ENCODE measurements at places on chromosomes 16 and 17. TPM values are rescaled to one million over a fixed set of nuclear protein-coding genes. Genes with fewer than 3 reads are reported as not detected.

CLEC18A gene
- 0.53 TPM for total RNA-seq

MT4 gene
- not detected for total RNA-seq

CPNE7 gene
- total RNA-seq = 0.72 TPM

ATP6V0A1 gene
- total RNA-seq = 8.3 TPM

WNT9B gene
- not detected for total RNA-seq

KRTAP9-7 gene
- not detected for total RNA-seq

ZFP90 gene
- 23.5 TPM for total RNA-seq

DNA sequence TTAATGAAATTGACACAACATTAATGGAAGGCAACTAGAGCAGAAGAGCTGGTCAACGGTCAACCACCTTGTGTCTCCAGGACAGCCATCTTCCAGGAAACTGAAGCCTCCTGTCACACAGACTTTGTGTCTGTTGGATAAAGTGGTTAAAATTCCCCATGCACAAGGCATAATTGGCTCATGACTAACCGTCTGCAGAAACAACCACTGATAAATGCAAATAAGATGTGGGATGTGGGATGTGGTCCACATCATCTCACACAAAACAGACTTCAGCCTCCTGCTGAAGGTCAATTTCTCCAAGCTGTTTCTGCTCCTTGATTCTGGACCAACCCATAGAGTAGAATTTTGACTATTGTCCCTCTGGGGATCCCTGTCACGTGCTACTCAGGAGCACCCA, 26.9 kb upstream of the XYLT1 start:
- no peak for DNase-seq

GRCh38 chr17:51745993-51746392, 412.5 kb downstream of the CA10 start:
- DNase-seq = no peak

- DNase-seq = no peak
These were observed 284 bp upstream of the COPZ2 start for GRCh38 chr17:48037838-48038323.

DNA sequence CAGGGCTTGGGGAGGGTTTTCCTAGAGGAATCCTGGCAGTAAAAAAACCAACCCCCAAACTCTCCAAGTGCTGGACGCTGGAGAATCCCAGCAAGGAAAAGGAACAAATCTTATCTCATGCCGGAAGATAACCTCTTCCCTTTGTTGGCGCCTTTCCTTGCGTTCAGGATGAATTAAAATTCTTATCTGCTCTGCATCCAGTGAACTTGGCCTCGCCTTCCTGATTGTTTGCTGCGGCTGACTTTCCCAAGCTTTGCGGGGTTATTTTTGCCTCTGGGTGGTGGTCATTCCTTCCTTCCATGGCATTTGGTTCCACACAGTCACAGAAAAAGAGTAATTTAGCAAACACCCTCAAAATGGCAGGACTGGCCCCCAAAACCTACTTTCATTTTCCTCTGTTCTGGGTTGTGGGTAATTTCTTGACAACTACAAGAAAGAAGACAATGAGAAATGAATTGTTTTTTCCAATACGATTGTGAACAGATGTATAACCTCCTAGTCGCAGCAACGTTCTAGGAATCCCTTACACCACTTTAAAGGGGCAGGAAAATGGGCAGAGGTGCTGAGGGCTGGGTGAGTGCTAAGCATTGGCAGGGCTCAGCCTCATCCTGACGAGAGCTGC, 77.8 kb downstream of the MRC2 start:
- no peak for DNase-seq

GRCh38 chr17:72489272-72489641, 368.4 kb downstream of the SOX9 start:
- no peak for DNase-seq

- DNase-seq = no peak
These were observed 46.7 kb downstream of the SCNN1B start for GRCh38 chr16:23348579-23349469.

DNA sequence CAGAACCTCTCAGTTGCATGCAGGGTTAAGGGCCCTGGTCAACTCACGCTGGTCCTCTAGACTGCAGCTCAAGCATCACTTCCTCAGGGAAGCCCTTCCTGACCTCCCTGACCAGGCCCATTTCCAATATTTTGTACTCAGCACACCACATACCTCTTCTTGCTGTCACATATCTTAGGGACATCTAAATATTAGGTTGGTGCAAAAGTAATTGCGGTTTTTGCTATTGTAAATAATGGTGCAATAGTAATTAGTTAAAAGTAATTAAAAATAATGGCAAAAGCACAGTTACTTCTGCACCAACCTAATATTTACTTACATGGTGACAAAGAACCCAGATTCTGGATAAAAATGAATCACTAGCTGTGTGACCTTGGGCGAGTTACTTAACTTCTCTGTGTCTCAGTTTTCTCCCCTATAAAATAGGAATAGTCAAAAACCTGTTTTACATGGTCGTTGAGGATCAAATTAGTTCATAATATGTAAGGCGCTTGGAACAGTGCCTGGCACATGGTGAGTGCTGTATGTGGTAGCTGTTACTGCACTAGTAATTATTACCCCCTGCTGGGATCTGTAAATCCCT, 177.4 kb downstream of the PRKCB start:
- DNase-seq = no peak

GRCh38 chr16:82197540-82198240, 27.7 kb upstream of the MPHOSPH6 start:
- DNase-seq = no peak

DNA sequence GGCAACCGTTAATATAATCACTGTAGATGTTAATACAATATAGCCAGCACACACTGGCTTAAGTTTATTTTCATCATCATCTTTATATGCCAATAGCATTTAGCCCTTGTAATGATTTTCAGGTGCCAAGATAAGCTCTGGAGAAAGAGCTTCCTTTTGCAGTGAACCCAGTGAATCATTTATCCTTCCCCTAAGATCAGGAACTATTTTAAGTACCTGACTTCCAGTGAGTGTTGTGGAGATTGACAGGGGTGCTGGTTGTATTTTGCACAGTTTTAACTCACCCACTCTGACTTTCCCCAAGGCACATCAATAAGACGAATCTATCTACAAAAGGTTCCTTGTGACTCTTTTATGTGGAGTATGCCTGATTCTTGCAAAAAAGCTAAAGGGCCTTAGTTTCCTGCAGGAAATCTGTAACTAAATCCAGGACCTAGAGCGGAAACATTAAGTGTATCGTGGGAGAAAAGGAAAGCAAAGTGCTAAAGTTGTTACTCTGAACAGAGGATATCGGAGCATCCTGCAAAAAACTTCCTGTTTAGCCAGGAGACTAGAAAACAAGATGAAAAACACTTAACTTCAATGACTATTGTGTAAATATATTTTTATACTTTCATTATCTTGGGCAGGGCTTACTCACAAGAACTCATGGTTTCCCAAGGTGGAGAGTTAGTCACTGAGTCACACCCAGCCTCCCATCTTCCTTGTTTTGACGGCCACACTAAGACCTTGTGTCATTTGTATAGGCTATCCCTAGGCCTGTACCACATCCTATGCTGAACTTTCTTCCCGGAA, 183.6 kb downstream of the MAP2K6 start:
- DNase-seq = no peak

DNA sequence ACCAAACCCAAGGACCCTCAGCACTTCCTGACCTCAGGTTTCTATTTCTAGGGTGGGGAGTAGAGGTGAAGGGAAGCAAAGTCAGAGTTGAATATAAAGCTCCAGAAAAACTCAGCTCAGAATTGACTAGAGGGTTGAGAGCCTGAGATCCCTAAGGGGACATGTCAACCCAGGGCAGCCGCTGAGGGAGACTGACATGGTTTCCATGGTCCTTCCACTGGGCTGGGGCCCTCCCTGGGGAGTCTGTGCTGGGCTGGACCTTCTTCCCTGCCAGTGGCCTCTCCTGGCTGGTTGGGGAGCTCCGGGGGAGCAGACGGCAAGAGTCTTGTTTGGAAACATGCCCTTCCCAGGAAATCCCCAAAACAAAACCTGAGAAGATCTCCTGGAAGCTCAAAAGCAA, 121.3 kb downstream of the METRNL start:
- no peak for DNase-seq

DNA sequence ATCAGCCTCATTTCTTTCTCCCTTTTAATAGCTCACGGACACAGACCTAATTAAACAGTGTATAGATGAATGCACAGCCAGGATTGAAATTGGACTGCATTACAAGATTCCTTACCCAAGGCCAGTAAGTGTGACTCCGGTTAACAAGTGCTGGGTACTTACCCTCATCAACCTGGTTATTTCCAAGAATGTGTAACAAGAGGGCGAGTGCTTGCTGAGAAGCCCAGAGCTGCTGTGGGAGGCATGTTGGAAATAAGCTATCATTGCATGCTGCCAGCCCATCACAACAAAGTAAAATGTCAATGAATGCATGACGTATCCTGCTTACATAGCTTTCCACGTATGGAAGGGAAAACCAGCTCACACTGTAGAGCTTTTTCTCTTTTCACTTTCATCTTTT, 19.5 kb downstream of the LYRM1 start:
- DNase-seq = no peak

DNA sequence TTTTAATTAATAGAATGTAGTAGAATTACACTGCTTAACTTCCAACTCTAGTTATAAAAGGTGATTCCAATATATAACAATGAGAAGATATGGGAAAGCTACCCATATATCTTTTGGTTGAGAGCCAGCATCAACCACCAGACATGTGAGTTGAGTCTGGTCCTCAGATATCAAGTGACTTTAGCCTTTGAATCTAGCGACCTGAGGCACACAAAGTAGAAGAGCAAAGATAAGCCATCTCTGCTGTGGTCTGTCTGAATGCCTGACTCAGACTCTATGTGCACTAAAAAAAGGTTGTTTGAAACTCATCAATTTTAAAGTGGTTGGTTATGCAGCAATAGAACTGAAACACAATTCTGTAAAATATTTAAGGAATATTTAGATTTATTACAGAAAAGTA, 492.5 kb upstream of the SOX9 start:
- no peak for DNase-seq

GRCh38 chr16:73171901-73172240, 123.9 kb upstream of the ZFHX3 start:
- DNase-seq = no peak

DNA sequence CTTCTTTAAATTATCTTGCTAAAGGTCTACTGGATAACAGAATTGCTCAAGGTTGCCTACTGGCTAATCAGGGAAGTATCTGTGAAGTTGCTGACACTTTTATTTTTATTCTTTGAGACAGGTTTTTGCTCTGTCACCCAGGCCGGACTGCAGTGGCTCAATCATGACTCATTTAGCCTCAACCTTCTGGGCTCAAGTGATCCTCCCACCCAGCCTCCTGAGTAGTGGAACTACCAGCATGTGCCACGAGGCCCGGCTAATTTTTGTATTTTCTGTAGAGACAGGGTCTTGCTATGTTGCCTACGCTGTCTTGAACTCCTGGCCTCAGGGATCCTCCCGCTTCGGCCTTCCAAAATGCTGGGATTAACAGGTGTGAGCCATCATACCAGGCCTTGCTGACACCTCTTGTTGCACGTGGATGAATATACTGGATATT, 43.1 kb downstream of the GLG1 start:
- no peak for DNase-seq

Measured in CD8-positive, alpha-beta T cell (primary cell).